ENCODE measurements at places on chromosomes 5 and 9.
A peak's percentile ranks its signal among the peaks of the same experiment; 100 is the strongest.

- no peak for DNase-seq
Observed at GRCh38 chr5:157309796-157310195, 43.9 kb downstream of the CYFIP2 start.

- DNase-seq: no peak
Observed at GRCh38 chr5:19172926-19173470, 815.0 kb downstream of the CDH18 start.

DNA sequence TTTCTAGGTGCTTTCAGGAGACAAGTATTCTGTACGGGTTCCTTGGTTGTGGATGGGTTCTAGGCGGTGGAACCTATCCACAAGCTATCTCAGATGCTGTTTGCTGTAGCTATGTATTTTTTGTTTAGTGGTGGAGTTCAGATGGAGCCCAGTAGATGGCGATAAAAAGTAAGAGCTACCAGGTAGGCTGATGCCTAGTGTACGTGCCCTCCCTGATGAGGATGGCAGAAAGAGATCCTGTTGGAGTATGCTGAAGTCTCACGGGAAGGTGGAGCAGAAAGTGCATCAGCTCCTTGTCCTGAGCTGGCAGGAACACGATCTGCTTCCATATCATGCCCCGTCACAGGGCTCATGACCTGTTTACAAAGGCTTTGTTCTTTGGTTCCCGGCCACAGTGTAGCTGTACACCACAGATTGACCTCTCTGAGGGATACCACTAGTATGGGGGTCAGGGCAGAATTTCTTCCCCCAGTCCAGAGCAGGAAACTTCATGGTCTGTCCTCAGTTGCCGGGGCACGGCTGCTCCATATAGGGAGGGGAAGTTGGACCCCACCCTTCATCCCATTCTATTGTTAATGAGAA, 12.6 kb upstream of the UGT3A2 start:
- DNase-seq: peak; percentile 28

DNA sequence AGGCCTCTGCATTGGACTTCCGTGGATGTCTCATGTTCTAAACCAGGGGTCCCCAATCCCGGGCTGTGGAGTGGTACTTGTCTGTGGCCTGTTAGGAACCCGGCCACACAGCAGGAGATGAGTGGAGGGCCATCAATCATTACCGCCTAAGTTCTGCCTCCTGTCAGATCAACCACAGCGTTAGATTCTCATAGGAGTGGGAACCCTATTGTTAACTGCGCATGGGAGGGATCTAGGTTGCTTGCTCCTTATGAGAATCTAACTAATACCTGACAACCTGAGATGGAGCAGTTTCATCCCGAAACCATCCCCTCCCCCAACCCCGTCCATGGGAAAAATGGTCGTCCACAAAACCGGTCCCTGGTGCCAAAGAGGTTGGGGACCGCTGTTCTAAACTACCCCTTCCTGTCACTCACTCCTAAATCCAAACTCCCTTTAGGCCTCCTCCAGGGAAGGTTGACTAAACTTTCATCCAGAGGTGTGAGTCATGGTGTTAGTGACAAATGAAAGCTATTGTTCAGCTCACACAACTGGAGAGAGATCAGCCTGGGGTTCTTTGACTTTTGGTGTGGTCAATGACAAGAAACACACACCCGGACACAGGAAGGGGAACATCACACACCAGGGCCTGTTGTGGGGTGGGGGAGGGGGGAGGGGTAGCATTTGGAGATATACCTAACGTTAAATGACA, 9.5 kb downstream of the KCNV2 start:
- no peak for DNase-seq

DNA sequence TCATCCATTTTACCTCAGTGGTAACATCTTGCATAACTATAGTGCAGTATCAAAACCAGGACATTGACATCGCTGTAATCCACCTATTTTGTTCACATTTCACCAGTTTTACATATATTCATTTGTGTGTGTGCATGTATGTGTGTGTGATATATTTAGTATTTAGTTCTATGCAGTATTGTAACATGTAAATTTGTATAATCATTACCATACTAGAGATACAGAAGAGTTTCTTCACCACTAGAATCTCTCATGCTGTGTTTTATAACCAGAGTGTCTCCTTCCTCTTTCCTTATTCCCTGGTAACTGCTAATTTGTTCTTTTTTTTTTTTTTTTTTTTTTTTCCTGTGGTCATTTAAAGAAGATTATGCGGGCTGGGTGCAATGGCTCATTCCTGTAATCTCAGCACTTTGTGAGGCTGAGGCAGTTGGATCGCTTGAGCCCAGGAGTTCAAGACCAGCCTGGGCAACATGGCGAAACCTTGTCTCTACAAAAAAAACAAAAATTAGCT, 11.0 kb downstream of the RASA1 start:
- no peak for DNase-seq

- no peak for DNase-seq
Observed at GRCh38 chr9:129319938-129320481, 141.9 kb upstream of the IER5L start.

GRCh38 chr5:96590796-96591195, 71.4 kb upstream of the CAST start:
- DNase-seq: no peak

- DNase-seq: no peak
Observed at GRCh38 chr5:176854164-176854563, 43.8 kb downstream of the UNC5A start.

GRCh38 chr9:95754533-95755420, 120.7 kb upstream of the ERCC6L2 start:
- DNase-seq: no peak

DNA sequence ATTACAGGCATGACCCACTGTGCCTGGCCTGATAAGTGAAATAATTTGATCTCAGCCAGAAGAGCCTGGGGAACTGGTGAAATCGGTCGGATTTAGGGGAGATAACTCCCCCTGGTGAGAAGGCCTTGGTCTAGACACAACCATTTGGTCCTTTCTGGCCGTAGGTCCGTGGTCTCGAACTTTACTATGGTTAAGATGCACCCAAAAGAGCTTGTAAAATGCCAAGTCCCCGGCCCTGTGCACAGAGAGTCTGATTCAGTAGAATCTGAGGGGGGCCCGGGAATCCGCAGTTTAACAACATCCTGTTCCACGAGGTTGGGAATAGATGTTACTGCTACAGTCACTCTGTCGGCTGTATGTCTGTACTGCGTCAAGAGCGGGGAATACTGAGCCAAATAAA, 140.7 kb downstream of the C9orf50 start:
- DNase-seq: no peak

- no peak for DNase-seq
Observed at GRCh38 chr9:116060631-116061030, 93.0 kb upstream of the PAPPA start.

DNA sequence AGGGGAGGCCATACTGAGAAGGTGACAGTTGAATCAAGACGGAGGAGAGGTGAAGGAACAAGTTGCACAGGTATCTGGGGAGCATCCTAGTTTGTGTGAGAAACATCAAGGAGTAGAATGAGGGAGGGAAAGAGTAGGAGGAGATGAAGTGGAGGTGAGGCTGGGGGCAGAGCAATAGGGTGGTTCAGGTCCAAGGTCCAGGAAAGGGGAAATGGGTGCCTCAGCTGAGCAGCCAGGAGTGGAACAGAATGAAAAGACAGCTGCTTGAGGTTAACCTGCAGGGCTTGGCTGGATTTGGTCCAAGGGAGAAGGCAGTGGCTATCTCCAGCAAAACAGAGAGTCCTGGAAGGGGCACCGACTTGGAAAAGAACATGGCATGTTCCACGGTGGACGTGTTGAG, 5.3 kb downstream of the SLC1A1 start:
- no peak for DNase-seq

DNA sequence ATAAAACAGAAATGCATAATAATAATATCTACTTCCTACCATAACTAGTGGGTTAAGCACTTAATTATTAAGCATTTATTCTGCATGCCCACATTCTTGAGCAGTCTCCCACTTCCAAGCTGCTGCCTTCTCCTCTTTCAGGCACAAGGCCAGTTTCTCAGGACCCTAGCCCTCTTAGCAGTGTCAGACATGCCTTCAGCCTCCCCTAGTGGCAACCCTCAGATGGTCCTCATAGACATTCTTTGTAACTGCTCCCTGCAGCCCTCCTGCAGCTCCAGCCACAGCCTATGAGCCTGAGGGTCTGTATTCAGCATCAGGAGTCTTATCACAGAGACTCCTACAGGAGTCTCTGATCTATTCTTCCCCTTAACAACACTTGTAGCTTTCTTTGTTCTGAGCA, 3.9 kb downstream of the IL9 start:
- DNase-seq: no peak

GRCh38 chr5:36698031-36698430, 91.6 kb downstream of the SLC1A3 start:
- DNase-seq: no peak

DNA sequence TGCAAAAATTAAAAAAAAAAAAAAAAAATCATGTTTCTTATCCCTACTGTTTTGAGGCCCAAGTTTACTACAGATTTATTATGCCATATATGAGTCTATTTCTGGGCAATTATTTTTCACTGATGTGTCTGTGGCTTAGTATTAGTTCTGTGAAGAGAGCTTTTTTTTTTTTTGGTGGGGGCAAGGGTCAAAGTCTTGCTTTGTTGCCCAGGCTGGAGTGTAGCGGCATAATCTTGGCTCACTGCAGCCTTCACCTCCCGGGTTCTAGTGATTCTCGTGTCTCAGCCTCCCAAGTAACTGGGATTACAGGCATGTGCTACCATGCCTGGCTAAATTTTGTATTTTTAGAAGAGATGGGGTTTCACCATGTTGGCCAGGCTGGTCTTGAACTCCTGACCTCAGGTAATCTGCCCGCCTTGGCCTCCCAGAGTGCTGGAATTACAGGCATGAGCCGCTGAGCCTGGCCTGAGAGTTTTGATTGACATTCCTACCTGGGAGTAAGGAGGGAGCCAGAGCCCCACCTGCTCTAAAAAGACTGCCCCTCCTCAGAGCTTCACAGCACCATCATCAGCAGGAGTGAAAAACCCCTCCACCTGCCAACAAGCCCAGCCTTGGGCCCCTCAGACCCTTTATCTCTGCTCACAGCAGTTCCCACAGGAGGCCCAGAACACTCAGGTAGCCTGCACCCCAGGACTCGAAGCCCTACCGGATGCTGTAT, 36.1 kb upstream of the JADE2 start:
- no peak for DNase-seq

- DNase-seq: no peak
Observed at GRCh38 chr5:148540647-148541046, 113.7 kb downstream of the HTR4 start.

DNA sequence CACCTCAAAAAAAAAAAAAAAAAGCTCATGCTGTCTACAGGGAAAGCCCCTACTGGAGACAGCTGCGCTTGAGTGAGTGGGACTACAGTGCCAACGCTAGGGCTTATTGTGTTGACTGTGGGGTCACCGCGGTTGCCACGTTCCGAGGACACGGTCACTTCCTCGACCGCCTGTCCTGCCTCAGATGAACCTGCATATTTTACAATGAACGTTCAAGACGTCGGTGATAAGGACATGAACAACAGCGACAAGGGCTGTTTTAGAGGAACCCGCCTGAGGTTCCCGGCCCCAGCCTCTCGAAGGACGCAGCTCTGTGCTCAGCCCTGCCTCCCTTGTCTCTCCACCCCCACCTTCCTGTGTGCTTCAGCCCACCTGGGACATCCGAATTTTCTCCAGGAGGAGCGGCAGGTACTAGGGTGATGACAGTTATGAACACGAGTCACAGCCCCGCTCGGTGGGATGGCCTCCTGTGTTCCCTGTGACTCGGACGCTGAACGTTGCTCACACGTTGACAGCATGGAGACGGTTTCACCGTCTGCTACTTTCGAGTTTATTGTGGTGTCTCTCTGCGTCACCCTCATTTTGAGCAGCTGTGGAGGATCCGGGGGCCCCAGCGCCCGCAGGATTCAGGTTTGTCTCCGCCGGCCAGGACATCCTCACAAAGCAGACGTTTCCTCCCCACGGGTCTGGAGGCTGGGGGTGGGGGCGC, 11.3 kb upstream of the DIPK1B start:
- no peak for DNase-seq

GRCh38 chr5:117131876-117132275, 557.3 kb upstream of the SEMA6A start:
- no peak for DNase-seq

DNA sequence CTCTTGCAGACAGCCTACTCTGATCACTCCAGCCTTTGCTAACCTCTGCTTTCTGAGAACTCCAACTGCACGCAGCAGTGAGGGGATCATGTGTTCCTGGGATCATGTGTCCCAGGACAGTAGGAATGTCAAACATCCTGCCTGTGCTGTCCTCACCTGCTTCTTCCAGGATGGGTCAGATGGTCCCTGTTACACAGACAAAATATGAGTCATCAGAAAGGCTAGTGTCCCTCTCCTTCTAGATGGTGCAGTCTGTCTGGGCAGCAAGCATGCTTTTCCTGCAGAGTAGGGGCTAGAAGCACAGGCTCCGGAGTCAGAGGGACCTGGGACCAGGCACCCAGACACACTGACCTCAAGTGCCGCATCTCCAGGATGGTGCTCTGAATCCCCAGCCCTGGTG, 20.1 kb upstream of the SLC25A48 start:
- DNase-seq: no peak

DNA sequence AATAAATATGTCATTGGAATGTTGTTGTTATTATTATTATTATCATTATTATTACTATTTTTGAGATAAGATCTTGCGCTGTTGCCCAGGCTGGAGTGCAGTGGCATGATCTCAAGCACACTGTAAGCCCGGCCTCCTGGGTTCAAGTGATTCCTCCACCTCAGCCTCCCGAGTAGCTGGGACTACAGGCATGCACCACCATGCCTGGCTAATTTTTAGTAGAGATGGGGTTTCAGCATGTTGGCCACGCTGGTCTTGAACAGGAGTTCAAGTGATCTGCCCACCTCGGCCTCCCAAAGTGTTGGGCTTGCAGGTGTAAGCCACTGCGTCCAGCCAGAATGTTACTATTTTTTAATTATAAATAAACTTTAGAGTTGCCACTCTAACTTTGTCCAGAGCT, 14.4 kb downstream of the ZNF462 start:
- DNase-seq: no peak

GRCh38 chr9:29213417-29214153, 1640.3 kb upstream of the C9orf72 start:
- DNase-seq: peak; percentile 95

- no peak for DNase-seq
Observed at GRCh38 chr5:1374679-1375055, 29.8 kb upstream of the CLPTM1L start.

DNA sequence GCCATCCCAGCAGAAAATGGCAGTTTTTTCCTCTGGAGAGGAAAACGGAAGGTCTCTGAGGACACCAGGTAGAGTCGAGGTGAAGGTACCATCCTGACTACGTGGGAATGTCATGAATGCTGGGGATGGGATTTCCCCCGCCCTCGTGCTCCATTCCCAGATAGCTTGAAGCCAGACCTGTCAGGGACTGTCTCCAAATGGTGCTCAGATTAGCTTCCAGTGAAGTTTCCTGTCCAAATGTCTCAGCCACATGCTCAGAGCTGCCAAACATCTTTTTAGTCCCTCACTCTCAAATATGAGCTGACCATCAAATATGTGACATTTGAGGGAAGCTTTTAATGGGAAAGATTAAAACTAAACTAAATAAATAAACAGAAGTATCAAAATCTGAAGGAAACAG, 7.6 kb upstream of the ANKRD34B start:
- no peak for DNase-seq

DNA sequence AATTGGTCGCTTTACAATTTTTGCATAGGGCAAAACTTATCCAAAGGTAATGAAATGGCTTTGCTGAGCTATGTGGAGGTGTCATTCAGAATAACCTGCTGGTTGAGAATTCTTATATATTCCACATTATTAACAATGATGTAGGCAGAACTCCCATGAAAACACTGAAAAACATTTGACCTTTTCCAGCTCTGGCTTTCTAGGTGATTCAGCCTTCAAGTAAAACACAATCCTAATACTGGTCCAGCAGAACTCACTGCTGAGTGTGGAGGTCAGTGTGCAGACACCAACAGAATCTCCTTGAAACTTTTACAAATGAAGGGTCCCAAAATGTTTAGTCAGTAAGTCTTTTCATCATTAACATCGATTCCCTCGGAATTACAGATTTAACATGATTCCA, 162.0 kb upstream of the EFNA5 start:
- DNase-seq: no peak
